ENCODE measurements at places on chromosomes 1 and 21.

DNA sequence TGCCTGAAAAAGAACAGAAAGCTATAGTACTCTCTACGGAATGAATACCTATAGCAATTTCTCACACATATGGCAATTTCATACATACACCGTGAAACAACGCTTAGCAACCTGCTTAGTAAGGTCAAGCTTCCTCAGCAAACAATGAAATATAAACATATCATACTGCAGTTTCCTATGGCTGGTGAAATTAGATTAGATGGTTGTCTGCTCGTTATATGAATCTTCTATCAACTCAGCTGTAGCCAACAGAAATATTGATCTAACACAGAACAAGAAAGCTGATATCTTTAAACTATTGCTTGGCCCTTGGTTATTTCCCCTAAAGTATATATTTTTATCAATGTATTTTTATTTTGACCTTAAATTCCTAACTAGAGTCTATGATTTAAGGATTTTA lies 187.8 kb downstream of the SLC44A5 start:
- DNase-seq: no peak

- no peak for DNase-seq
These were observed 33.9 kb upstream of the LBR start for GRCh38 chr1:225461533-225462428.

- no peak for DNase-seq
These were observed 4.7 kb downstream of the ZBTB7B start for GRCh38 chr1:155007251-155007828.

DNA sequence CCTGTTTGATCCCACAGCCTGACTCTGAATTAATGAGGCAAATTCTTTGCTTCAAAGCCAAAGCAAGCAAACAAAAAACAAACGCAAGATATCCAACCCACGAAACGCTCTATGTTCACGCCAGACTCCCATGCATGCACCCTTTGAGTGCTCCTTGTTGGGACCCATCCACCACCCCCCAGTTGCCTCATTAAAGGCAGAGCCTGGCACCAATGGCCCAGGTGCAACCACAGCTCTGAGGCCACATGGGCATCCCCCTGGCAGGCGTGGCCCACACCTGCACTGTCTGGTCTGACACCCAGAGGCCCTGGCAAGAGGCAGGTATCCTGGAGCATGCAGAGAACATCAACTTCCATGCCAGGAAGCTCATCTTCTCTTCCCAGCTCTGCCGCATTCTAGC lies 1.1 kb upstream of the PADI4 start:
- no peak for DNase-seq

GRCh38 chr1:82731216-82731615 lies 930.5 kb downstream of the ADGRL2 start:
- DNase-seq: no peak

DNA sequence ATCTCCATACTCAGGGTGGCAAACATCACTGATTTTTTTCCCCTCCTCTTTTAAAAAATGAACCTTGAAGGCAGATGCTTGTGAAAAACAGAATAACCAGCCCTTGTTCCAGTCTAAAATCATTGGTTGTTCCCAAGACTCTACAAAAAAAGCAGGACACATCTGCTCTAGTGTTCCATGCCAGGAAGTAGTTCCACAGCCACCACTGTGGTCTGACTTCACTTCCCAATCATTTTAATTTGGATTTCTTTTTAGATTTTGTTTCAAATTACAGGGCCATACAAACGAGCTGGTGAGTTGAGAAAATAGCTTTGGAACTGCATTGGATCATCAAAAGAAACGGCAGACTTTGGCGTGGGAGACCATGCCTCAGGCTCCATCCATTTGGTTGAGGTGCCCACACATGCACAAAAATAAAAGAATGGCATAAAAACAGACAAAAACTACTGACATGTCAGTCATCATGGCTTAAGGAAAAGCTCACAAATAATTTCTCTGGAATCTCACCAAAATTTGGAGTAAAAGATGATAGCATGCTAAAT lies 210.0 kb downstream of the GABPA start:
- DNase-seq: no peak

DNA sequence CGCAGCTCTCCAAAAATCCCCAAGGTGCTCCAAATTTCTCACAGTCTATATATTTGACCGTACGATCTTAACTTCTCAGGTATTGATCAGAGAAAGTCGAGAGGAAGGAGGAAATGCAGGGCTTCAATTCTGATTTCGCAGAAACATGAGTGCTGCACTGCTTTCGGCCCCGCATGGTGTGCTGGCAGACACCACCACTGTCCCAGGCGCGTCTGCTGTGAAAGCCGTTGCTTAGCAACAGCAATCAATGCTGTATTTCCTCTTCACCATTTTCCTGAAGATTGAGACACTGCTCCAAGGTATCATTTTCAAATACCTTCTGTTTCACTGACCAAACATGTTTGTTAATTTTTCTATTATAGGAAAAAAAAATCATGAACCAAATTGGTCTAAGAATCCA lies 296.3 kb downstream of the SMYD3 start:
- DNase-seq: no peak
